GM13977 (cell line): ENCODE measurements at places on chromosomes 7 and 10.

- peak; percentile 59 for DNase-seq
Observed at GRCh38 chr7:5997210-5997808, 11.5 kb downstream of the PMS2 start.

- DNase-seq, result no peak
Observed at GRCh38 chr7:49643321-49643720, 130.1 kb upstream of the VWC2 start.

DNA sequence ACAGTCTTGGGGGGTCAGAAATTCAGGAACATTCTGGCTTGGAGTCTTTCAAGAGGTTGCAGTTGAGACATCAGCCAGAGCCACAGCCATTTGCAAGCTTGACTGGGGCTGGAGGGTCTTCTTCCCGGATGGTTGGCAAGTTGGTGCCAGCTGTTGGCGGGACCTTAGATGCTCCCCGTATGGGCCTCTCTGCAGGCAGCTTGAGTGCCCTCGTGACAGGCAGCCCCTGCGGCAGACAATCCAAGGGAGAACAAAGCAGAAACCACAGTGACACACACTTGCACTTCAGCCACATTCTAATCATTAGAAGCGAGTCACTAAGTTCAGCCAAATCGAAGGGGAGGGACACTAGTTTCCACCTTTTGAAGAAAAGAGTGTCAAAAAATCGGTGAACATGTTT is 59.4 kb upstream of the MXI1 start:
- DNase-seq, result no peak

DNA sequence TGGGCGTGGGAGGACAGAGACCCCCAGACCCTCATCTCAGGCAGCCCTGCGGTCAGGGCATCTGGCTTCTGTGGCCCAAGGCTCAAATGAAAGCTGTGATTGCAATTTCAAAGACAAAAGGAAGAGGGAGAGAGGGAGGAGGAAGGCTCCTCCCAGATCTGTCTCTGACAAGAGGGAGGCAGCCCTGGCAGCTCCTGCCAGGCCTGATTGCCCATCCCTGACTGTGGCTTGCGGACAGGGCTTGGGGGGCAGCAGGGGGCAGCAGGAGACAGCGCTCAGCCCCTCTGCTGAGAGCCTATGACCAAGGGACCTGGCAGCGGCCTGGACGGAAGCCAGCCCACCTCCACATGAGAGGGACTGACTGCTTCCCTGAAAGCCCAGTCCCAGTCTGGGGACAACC is 91.8 kb downstream of the PTPRN2 start:
- no peak for DNase-seq

- DNase-seq, result no peak
Observed at GRCh38 chr10:94858005-94858404, 80.5 kb upstream of the CYP2C9 start.

DNA sequence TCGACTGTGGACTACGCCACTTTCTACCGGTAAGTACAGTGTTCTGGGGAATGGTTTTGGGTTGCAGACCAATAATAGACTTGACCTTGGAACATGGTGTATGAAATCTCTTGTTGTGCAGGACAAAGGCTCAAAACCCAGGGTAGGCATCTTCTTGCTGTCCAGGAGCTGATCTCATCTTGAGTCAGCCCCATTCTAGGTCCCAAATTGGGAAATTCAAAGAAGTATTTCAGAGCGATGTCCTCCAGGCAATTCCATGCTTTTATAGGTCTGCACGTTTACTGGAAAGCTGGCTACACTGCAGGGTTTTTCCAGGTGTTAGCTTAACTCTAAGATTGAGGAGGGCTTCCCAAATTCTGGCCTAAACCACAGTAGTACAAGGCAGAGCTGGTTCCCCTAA is 180.7 kb downstream of the BMPER start:
- DNase-seq, result no peak

DNA sequence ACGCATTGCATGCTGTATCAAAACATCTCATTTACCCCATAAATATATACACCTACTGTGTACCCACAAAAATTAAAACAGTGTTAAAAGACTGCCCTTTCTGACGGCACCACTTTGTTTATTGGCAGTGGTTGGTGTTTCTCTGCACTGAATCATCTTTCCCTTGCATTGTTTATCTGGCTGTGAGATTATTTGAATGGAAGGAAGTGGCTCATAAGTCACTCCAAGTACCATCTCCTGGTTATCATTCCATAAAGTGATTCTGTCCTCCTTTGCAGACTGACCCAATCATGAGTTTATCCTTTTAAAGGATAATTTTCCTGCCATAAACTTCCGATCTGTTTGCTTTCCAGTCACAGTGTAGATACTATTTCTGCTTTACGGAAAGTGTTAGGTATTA is 183.8 kb downstream of the CAMK1D start:
- no peak for DNase-seq

- no peak for DNase-seq
Observed at GRCh38 chr7:80942261-80943041, 23.6 kb upstream of the SEMA3C start.

DNA sequence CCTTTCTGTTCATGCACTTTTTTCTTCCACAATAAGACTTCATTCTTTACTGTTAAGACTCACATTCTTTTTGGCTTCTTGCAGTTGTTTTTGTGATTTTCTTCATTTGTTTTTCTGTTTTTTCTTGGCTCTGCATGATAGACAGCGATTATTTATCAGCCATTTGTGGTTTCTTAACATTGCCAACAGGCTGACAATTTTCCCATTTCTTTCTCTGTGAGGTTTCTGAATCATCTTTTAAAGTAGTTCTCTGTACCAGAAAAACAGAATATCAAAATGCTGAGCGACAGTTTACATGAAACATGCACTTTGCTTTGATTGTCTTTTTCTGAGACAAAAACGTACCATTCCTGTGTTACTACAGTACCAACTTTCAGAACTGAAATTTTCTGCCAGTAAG is 334.2 kb upstream of the MAGI2 start:
- no peak for DNase-seq

GRCh38 chr10:6416892-6417512 is 163.1 kb downstream of the PRKCQ start:
- DNase-seq, result peak; percentile 56

GRCh38 chr7:45203936-45204445 is 46.4 kb downstream of the RAMP3 start:
- DNase-seq, result peak; percentile 59

DNA sequence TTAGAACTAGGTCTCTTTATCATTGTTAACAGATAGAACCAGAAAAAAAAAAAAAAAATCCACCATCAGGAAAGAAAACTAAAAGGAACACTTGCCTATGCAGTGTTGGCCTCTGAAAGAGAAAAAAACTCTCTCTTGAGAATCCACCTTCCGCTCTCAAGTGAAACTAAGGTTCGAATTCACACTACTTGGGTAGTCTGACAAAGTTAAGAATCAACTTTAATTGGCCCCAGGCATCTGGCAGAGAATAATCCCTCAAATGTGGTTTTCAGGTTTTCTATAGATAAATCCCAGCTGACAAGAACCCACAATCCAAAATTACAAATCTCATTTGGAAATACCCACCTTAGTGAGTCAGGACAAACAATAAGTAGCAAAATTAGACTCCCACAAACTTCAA is 199.7 kb upstream of the LRRN3 start:
- no peak for DNase-seq

DNA sequence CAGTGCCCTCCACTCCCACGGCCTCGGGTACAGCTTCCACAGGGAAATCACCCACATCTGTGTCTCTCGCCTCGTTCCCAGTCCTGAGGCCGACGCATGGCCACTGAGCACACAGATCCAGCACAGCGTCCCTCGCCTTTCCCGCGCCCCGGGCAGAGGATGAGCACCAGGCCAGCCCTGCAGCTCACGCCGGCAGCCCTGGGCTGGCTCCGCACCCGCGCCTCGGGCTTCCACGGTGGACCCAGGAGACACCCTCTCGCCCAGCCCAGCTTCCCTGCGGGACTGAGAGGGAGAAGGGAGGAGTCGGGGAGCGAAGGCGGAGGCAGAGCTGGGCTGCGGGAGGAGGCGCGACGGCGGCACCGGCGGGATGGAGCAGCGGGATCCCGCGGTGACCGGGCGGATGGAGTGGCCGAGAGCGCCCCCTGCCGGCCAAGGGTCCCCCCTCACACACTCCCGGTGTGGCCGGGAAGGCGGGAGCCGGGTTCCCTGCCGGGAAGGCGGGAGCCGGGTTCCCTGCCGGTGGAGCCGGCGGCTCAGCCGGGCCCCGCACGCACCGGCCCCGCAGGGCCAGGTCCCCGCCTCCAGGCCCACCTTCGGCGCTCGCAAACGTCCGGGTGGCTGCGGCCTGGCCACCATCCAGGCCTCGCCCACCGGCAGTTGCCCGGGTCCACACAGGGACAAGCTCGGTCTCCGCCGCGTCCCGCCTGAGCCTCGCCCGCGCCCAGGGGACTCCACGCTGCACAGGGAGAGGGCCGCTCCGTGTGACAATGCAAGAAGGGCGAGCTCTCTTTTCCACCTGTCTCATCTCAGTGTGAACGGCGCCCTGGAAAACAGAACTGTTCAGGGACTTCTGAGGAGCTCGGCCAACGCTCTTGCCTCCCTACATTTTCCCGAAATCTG is 110.3 kb upstream of the LANCL2 start:
- peak; percentile 88 for DNase-seq

GRCh38 chr7:83504330-83504729 is 144.6 kb downstream of the SEMA3E start:
- DNase-seq, result no peak

DNA sequence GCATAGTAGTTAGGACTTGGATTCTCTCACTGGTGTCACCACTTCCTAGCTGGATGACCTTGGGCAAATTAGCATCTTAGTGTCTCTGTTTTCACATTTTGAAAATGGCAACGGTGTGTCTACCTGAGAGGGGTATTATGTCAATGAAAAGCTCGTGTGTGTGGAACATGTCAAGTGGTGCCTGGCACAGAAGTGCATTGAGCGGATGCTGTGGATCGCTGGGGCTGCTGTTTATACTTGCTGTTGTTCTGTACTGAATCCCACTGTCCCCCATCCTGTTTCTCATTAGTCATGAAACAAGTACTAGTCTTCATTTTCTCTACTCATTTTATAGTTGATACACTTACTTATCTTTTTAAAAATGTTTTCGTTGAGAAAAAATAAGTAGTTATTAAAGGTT is 26.1 kb downstream of the RBM33 start:
- DNase-seq, result no peak

DNA sequence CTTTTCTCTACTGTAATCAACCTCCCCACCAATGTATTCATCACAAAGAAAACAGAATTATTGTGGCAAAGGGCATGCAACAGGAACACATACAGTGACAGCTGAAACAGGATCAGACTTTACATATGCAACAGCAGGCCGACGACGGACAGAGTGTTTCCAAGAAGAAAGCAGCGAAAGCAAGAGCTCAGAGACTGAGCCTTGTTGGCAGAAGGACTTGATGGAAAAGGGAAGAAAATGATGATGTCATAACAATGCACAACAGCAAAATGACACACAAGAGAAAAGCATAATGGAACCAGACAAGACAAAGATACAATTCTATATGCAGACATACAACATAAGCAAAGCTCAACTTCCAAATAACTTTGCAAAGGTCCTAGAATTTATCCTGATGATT is 106.5 kb downstream of the ARHGAP12 start:
- no peak for DNase-seq

GRCh38 chr7:471866-472639 is 47.6 kb downstream of the PDGFA start:
- no peak for DNase-seq

GRCh38 chr10:133318494-133319127 is 9.9 kb downstream of the ZNF511 start:
- DNase-seq, result peak; percentile 72

DNA sequence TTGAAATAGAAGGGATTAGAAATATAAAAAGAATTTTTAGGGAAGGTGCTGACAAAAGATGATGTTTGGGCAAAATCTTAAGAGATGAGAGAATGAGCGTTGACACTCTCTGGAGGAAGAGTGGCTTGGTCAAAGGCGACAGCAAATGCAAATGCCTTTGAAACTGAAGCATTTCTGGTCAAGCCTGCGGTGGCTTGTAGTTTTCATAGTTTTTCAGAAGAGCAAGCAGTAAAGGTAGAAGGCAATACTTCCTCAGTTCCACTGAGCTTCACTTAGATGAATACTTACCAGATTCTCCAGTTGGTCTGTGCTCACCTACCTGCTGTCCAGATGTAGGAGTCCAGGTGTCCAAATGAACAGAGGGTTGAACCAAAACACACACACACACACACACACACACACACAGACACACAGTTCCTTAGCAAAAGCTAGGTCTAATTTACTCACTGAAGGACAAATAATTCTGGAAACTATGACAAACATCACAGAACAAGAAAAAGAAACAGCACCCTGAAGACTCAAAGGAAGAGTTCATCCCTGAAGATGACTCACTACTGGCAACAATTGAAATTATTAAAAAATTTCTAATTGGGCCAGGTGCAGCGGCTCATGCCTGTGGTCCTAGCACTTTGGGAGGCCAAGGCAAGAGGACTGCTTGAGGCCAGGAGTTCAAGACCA is 12.1 kb upstream of the STK17A start:
- peak; percentile 22 for DNase-seq
